ENCODE measurements at places on chromosomes 12 and 14.

DNA sequence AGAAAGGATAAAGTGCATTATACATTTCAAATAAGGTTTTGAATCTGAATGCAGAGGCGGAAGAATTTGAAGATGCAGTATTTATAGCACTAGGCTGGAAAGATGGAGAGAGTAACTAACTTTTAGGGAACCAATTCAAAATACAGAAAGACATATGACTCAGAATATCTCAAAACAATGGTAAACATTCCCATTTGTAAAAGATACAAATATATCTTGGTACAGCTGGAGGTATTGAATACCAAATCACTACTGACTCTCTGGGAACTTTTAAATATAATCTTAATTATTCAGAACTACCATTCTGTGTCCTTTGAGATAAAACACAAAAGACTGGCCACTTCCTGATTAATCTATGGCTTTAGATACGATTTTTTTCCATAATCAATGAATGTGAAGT lies 5.1 kb downstream of the CD69 start:
- no peak for DNase-seq

DNA sequence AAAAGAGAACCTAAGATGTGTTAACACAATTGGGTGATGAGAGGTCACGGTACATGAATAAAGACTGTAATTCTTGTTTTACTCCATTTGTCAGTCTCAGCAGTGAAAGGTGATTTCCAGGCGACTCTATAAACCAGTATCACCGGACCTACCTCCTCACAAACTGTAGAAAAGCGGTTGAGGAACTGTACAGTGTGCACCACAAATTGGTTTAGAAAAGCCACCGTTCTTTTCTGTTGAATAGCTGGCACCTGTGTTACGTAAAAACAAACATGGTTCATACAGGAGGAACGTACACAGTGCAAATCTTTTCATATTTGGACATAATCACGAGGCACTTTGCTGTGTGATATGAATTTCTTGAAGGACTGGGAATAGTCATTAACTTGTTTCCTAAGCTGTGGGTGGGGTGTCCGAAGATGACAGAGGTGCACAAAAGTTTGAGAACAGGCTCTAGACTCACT lies 663 bp downstream of the WASHC3 start:
- no peak for DNase-seq

GRCh38 chr12:111386885-111387284 lies 18.0 kb upstream of the PHETA1 start:
- no peak for DNase-seq

- no peak for DNase-seq
These were observed 783 bp upstream of the TUBA1B start for GRCh38 chr12:49131894-49132461.

- peak; percentile 28 for DNase-seq
These were observed 55.5 kb upstream of the TTC7B start for GRCh38 chr14:90871605-90872233.

DNA sequence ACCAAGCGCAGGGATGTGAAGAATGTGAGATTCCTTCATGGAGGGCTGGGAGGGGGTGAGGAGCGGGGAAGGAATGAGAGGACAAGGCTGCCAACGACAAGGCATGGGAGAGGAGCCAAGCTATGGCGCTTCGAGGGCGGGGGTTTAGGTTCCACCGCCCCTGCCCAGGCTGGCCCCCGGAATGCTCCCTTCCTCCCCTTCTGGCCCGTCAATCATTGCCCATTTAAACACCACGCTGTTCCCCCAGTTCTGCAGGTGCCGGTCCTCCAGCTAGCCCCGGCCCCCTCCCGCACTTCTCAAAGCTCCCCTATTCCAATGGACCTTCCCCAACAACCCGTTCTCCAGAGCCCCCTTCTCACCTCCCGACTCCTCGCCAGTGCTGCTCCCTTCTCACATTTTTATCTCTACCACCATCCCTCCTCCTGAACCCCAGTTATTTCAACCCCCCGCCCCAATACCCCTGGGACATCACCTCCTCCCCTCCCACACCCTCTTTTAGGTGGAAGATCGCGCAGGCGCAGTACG lies 428 bp downstream of the RNF41 start:
- DNase-seq = peak; percentile 61

DNA sequence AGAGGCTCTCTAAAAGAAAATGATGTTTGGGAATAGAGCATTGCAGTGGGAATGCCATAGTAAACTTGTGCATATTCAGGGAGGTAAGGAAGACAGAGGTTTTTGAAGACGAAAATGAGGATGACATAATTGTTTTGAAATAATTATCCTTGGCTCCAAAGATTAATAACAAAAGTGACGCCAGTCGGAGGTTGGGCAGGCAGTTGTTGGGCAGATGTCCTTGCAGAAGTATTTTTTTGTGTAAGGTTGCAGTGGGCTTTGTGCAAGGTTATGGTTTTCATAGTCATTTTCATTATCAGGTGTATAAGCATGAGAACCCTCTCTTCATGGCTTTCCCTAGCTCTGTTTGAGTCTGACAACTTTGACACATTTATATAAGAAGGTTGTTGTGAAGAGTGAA lies 35.3 kb downstream of the METAP2 start:
- no peak for DNase-seq

- no peak for DNase-seq
These were observed 136.4 kb downstream of the KIF26A start for GRCh38 chr14:104274806-104275205.

GRCh38 chr14:34252227-34252626 lies 209.8 kb downstream of the SPTSSA start:
- peak; percentile 94 for DNase-seq

DNA sequence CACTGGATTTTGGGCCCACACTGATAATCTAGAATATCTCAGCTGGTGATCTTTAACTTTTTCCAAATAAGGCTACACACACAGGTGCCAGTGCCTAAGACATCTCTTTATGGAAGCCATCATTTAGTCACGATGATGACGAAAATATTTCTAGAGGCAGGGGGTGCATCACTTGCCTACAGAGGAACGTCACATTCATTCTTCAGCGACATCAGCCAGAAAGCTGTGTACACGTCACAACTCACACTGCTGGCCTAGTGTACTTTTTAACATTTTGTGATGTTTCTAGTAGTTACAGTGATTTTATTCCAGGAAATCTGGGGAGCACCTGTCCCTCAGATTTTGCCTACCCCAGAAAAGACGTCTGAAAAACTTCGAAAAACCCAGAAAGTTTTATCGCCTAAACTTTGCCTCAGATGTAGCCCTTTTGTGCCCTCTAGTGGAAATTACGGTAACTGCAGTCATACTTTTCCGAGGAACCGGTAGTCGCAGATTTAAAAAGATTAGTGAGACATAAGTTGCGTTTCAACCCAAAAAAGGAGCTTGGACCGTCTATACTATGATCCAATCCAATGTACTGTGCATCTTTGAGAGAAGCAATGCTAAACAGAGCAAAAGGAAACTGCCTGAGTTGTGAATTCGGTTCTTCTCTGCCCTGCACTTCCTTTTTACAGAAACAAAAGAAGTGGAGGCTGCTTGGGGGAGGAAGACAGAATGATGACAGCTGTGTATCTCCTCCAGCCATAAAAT lies 64.3 kb upstream of the STON2 start:
- peak; percentile 32 for DNase-seq

DNA sequence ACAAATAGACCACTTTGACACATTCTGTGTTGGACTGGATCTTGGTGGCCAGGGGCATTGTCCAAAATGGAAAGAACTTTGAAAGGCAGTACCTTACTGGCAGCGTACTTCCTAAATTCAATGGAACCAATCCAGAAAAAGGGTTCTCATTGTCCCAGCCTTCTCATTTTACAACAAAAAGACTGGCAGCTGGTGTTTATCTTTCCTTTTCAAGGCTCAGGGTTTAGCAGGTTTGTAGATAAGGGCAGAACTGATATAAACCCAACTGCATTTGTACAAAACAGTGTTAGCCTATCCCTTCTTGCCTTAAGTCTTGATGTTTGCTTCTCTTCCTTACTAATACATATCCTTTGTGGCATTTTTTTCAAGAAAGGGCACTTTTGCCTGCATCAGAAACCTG lies 7.7 kb downstream of the THAP2 start:
- DNase-seq = no peak

DNA sequence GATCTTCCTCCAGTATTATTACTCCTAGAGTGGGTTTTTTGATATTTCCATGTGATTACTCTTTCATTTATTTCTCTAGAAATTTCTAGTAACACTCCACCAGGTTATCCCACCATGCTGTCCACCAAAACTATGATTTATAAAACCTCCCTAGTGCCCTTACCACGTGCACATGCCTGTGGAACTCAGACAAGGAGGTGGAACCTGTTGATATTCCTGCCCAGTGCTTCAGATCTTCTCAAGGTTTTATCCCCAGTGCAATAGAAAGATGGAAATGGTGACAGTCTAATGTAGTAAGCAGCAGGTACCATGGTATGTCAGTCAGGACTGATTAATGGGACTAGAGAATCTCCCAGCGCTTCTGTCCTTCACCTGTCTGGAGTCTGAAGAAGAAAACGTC lies 3.5 kb upstream of the ARF3 start:
- no peak for DNase-seq

GRCh38 chr12:118033323-118033722 lies 16.8 kb downstream of the RFC5 start:
- DNase-seq = no peak

DNA sequence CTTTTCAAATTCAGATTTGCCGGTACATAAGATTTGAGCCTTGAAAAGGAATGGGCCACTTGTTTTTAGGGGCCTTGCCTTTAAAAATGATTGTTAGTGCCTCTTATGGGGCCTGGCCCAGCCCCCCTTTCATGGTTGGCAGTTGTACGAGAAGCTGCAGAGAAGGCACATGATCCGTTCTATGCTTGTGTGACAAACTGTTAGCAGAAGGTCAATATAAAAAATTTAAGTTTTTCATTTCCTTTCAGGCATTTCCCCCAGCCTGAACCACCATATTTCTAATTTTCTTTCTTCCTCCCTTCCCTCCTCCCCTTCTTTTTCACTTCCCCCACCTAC lies 119.1 kb downstream of the PLXNC1 start:
- DNase-seq = no peak

DNA sequence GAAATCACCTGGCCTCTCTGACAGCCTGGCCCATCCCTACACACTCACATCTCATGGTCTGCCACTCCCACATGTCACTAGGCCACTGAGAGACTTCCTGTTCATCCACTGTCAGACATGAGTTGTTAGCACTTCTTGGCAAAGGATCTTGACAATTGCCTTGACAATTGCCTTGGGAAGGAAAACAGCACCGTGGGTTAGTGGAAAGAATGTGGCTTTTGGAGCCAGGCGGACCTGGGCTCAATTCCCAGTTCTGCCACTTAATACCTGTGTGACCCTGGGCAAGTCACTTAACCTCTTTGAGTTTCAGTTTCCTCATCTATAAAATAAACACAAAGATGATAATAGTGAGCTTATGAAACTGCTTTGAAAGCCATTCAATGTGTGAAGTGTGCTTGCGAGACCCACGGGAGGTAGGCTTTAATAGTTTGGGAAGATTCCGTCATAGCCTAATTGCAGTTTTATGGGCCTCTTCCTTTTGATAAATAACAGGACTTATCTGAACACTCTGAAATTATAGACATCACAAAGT lies 250.4 kb downstream of the C12orf75 start:
- no peak for DNase-seq

DNA sequence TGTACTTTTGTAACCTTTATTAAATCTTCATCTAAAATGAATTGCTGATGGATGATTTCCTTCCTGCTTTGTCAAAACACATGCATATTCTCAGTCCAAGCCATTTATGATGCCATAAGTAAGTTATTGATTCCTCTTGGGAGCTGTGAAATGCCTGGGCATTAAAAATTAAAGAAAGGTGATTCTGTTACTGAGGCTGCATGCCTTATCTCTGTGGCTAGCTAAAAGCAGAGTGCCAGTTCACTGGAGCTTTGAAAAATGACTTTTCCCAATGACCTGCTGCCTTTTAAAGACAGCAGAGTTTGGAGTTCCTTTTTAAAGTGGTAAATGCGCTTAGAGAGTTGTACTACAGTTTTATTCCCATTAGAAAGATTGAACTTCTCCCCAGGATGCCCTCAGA lies 152.1 kb downstream of the TMTC2 start:
- no peak for DNase-seq

GRCh38 chr14:49931523-49931922 lies 38.6 kb downstream of the ARF6 start:
- DNase-seq = no peak

- no peak for DNase-seq
These were observed 85.0 kb downstream of the ACTN1 start for GRCh38 chr14:68894123-68894522.

DNA sequence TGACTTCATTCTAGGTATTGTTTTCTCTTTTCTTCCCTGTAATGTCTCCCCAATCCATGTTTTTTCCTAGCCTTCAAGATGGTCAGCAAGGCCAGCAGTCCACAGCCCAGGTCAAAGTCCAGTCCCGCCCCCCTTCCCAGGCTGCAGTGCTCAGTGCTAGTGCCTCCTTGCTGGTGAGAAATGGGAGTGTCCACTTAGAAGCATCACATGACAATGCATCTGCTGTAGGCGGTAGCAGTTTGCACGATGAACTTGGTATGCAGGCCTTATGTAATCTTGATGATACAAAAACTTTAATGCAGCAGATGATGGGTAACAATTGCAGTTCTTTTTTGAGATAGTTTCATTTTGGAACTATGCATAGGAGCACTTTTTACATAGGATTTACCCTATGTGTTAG lies 88.4 kb downstream of the PCNX1 start:
- peak; percentile 37 for DNase-seq

GRCh38 chr12:72448089-72448488 lies 175.9 kb downstream of the TRHDE start:
- DNase-seq = no peak

- no peak for DNase-seq
These were observed 6.9 kb upstream of the CISTR start for GRCh38 chr12:53758730-53759103.

DNA sequence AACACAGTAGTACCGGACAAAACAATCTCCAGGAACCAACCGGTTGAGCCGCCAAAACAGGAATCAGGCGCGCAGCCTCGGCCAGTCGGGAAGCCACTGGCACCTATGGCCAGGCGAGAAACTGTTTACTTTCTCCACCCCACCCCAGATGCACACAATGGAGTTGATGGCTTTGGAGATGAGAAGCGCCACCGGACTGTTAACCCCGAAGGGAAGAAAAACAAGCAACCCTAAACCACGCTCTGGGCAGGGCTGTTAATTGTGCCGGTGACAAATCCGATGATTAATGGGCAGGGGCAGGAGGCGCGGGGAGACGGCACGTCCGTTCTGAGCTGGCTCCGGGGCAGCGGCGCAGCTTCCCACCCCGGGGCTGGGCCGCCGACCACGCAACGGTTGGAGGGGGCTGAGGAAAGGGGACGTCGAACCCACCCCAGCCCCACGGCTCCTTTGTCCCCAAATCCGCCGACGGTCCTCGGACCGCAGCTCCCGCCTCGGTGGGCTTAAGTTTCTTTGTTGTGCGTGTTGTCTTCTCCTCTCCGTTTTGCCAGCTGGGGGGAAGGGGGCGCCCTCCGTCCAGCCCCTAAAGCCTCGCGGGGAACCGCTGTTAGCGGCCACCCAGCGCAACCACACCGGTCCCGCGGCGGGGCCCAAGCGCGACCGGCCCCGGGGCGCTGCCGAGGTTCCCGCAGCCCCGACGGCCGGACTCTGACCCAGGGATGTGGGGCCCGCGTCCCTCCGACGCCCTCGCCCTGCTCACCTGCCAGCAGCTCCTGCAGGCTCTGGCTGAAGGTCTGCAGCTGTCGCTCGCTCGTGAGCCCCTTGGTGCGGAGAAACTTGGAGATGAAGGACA lies 790 bp downstream of the BTG1 start:
- DNase-seq = peak; percentile 25

GRCh38 chr14:76812093-76812421 lies 625 bp downstream of the ANGEL1 start:
- no peak for DNase-seq

All from NCI-H226 (cell line).